Parietal lobe (tissue), 2 donors: ENCODE measurements at places on chromosomes 11 and 22. TPM values are rescaled to one million over a fixed set of nuclear protein-coding genes. Genes with fewer than 3 reads are reported as not detected.

Gene MYOD1
- total RNA-seq, result not detected

Gene TTC36
- total RNA-seq, result 7.2 TPM

Gene IRAG1
- total RNA-seq, result 0.63 TPM

Gene TMEM45B
- 0.94 TPM for total RNA-seq

Gene PHLDA2
- not detected for total RNA-seq
